Activated T-cell treated with anti-CD3 and anti-CD28 coated beads for 48 hours (primary cell): ENCODE measurements at places on chromosomes 2 and 18.

GRCh38 chr2:98909317-98910211 is 26.5 kb downstream of the CRACDL start:
- DNase-seq = no peak

- DNase-seq = no peak
Observed at GRCh38 chr2:109736177-109736827, 57.8 kb upstream of the RGPD5 start.

DNA sequence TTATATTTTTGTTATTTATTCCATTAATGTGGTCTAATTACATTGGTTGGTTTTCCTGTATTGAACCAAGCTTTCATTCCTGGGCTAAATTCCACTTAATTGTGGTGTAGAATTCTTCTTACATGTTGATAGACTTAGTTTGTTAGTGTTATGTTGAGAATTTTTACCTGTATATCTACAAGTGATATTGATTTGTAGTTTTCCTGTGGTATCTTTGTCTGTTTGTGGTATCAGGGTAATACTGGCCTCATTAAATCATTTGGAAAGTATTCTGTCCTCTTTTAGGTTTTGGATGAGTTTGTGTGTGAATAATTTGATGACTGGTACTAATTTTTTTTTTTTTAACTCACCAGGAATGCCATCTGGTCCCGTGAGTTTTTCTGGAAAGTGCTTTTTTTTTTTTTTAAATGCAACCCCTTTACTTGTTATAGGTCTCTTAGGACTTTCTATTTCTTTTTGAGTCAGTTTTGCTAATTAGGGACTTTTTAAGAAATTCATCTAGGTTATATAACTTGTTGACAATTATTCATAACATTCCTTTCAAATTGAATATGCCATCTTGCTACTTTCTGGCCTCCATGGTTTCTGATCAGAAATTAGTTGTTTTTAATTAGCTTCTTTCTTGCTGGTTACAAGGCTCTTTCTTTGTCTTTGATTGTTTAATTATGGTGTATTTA is 232.8 kb downstream of the CCDC85A start:
- no peak for DNase-seq

GRCh38 chr2:65264821-65265670 is 37.4 kb downstream of the ACTR2 start:
- no peak for DNase-seq
